ENCODE measurements at places on chromosomes 12 and 14.

DNA sequence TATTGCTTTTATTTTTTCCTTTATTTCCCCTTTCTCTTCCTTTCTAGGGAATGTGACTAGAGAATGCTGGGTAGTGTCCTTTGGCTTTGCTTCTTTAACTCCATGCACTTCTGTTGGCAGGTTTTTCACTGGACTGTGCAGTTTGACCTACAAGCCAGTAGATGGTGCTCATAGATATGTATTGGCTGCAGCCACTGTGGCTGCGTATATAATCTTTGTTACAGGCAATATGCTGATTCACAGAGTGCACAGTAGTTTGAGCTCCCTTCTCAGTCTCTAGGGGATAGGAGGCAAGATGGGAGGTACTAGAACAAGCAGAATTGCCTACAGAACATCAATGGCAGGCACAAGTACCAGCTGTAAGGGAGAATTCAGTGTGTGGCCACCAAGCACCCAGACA lies 503.5 kb downstream of the LRFN5 start:
- no peak for DNase-seq

DNA sequence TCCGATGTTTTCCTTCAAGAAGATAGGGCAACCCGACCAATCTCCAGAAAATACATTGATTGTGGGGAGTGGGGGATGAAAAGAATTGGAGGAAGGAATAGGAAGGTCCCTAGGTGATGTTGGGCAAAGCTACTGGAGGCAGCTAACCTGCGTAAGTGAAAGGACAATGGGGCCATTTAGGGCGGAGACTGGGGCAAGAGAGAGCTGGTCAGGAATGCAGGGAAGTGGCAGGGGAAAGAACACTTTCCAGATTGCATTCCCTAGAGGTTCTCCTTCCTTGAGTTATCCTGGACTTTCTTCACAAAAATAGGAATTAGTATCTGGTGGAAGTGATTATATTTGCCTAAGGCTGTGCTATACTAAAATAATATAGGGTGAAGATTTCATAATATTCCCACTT lies 151.8 kb upstream of the HMGA2 start:
- DNase-seq = no peak

GRCh38 chr12:47216150-47216677 lies 136.5 kb upstream of the AMIGO2 start:
- peak; percentile 24 for DNase-seq

DNA sequence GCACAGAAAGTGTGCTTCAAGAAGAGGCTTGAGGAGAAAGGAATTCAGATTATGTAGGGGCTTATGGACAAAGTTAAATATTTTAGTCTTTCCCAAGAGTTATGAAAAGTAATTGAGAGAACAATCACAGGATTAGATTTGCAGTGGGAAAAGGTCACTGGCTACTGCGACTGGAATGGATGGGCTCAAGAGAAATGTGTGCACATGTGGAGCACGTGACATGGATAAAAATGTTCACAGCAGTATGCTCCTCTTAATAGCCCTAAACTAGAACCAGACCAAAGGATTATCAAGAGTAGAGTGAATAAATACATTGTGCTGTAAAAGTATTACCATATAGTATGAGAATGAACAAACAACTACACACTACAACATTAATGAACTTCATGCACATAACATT lies 78.1 kb downstream of the ABCD2 start:
- DNase-seq = no peak

DNA sequence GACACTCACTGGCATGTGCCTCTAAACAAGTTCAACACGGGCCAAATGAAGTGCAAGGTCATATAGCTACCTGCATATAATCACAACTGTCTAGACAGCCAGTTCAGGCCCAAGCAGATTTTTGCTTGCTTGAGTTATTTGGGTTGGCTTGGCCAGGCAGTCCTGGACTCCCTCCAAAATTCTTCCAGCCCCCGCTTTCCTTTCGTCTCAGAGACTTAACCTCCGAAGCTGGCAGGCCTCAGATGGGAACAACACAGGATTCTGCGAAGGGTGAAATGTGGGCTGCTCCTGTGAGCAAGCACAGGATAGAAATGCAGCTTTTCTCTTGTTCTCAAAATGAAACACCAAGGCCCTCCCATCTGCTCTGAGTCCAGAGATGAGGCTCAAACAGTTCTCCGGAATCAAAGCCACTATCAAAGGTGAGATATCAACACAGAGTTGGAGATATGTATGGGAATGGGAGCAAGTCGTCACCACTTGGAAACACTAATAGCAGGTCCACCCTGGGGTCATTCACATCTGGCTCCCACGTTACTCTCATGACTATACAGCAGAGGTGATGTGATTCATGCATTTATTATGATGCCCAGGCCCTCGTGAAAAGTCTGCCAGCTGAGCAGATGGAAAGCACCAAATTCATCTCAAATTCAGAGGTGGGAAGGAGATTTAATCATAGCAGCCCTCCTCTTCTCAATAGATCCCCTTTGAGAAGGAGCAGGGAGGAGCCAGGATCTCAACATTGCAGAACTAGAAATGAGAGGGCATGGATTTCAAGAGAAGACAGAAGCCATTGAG lies 389.8 kb downstream of the NUAK1 start:
- DNase-seq = peak; percentile 30

DNA sequence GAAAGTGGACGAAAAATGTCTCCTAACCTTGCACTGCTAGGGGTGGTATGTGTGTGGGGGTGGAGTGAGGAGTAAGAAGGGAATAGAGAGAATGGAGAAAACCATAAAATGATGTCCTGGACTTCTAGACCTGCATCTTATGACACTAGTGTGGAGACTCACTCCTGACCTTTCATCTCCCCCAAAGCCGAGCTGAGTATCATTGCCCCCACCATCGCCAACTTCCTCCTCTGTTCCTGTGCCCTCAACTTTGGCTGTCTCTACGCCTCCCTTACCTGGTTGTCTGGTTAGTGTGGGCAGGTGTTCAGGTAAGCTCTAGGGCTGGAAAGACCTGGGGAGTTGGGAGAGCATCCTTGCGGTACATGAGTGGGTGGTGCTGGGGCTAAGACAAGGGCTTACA lies 4.5 kb upstream of the KLHL33 start:
- DNase-seq = no peak

DNA sequence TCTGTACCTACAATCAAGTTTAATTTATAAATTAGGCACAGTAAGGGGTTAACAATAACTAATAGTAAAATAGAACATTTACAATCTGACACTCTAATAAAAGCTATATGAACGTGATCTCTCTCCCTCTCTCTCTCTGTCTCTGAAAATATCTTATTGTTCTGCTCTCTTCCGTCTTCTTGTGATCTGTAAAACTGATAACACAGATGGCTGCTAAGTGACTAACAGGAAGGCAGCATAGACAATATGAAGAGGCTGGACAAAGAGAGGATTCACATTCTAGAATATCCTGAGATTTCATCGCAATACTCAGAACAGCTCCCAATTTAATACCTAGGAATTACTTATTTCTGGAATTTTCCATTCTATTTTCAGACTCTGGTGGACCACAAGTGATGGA lies 827.2 kb downstream of the FLRT2 start:
- no peak for DNase-seq

GRCh38 chr14:91405241-91405721 lies 12.3 kb downstream of the CCDC88C start:
- DNase-seq = no peak

DNA sequence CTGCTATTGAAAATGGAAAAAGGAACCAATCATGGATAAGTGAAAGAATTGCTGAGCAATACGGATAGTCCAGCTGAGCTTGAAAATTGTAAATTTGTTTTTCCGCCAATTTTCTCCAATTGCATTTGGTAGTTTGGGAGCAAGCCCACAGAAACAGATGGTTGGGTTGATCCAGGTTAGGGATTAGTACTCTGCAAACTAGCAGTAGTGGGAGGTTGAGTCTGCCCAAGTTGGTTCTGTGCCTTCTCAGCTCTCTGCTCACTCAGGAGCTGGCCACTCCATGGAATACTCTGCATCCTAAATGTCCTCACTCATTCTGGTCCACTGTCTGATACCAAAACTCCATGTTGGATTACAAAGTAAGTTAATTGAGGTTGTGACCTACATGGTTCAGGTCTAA lies 361.1 kb upstream of the ATP2B1 start:
- DNase-seq = no peak

DNA sequence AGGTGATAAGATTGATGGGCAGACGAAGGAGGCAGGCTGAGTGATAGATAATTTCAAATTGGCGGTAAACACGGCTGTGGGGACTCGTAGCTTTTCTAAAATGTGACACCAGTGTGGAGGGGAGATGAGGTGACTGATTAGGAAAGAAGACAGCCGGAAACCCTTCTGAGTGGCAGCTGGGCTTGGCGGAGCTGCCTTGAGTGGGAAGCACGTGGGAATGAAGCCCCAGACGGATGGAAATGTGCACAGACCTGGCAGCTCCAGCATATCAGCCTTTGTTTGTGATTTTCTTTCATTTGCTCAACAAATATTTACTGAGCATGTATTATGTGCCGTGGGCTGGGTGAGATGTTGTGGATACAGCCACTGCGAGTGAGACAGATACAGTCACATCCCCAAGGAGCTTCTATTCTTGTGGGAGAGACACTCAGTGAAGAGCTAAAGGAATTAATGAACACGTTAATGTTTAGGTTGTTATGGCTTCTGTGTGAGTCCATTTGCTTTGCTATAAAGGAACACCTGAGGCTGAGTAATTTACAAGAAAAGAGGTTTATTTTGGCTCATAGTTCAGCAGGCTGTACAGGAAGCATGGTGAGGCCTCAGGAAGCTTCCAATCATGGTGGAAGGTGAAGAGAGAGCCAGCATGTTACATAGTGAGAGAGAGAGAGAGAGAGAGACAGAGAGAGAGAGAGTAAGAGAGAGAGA lies 65.5 kb upstream of the LHX5 start:
- no peak for DNase-seq

GRCh38 chr14:50860478-50861086 lies 11.3 kb upstream of the ABHD12B start:
- DNase-seq = peak; percentile 74

DNA sequence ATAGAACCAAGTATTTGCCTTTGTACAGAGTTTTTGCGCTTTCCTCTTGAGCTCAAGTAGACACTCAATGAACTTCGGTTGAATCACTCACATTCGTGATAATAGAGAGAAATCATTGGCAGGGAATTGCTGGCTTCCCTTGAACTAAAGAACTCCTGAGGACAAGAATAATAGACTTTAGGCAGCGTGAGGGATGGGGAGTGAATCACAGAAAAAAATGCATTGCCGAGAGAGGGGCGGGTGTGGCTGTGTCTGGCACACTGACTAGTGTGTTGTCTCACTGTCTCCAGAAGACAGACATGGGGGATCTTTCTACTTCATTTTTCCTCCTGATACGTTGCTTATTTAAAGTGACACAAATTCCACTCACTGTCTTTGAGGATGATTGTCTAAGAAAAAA lies 805.2 kb downstream of the BCL11B start:
- DNase-seq = no peak

DNA sequence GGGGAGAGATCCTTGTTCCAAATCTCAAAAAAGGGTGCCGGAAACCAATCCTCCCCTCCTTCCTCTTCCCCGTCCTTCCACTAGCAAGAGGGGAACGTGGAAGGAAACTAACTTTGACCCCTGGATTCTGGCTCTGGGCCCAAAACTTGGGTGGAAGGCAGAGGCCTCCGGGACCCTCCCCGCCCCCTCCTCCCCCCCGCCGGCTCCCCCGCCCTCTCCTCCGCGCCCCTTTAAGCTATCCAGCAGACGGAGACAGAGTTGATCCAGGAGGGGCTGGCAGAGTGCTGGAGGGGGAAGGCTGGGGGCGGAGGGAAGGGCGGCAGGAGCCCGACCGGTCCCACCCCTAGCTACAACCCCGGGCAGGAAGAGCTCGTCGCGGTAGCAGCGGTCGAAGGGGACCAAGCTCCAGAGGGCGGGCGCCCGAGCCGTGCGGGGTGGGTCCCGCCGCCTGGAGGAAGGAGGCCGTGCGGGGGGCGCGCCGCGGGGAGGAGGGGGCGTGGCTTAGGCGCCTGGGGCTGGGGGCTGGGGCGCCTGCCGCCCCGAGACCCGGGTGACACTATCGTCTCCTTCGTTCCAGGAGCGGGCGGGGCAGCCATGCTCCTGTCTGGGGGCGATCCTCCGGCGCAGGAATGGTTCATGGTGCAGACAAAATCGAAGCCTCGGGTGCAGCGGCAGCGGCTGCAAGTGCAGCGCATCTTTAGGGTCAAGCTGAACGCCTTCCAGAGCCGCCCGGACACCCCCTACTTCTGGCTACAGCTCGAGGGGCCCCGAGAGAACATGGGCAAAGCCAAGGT lies at the start of gene NYNRIN:
TSS of gene NYNRIN (plus strand) at position 351 of the 794 bp plus-strand sequence. CDS start at position 595, 244 bp downstream.
- DNase-seq = peak; percentile 78

DNA sequence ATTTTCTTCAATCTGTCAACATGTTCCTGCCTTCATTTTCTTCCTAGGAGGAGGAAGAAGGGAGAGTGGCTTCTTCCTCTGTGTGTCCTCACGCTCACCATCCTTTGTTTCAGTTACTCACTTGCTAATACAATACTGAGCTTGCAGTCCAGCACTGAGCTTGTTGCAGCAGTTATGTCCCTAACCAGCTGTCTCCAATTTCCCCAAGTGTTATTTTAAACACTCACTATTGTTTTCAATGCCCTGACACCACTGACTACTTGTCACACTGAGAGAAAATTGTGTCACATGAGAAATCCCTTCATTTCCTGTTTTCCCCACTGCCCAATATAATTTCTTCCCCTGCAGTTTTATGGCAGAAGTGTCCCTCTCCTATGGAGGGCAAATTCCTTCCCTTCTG lies 53.4 kb downstream of the HSD17B6 start:
- no peak for DNase-seq

GRCh38 chr12:76558684-76559399 lies 729 bp downstream of the OSBPL8 start:
- peak; percentile 52 for DNase-seq

GRCh38 chr12:69027411-69027881 lies 94.5 kb upstream of the CPM start:
- no peak for DNase-seq

- DNase-seq = peak; percentile 48
Measured at GRCh38 chr14:104973385-104974145, 4.6 kb downstream of the AHNAK2 start.

DNA sequence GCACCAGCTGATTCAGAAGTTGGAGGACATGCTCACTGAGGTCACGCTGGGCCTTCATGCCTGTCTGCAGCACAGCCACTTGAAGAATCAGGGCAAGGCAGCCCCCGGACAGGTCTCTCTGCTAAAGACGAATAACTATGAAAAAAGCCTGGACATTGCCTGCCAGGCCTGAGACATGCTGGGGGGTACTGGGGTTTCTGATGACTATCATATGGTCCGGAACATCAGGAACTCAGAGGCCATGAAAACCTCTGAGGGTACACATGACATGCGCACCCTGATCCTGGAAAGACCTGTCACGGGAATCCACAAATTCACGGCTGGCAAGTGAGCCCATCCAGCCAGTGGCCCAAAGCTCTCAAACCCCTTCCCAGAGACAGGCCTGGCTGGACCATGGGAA lies 8.8 kb upstream of the C12orf42 start:
- DNase-seq = no peak

- DNase-seq = peak; percentile 55
Measured at GRCh38 chr14:61322011-61322798, 826 bp downstream of the PRKCH start.

GRCh38 chr12:116376354-116377193 lies 99.1 kb upstream of the MED13L start:
- no peak for DNase-seq

GRCh38 chr12:46661110-46661845 lies 164.5 kb downstream of the SLC38A4 start:
- DNase-seq = no peak

GRCh38 chr12:65586796-65587195 lies 237.5 kb upstream of the HMGA2 start:
- no peak for DNase-seq

GRCh38 chr12:12546314-12546772 lies 16.3 kb downstream of the DUSP16 start:
- no peak for DNase-seq

Measured in left ventricle myocardium inferior (tissue), 1 donor.